ENCODE measurements at places on chromosomes 7 and 10. TPM values are rescaled to one million over a fixed set of nuclear protein-coding genes. Genes with fewer than 3 reads are reported as not detected.

VIPR2 gene
- total RNA-seq, result 0.37 TPM

NEUROD6 gene
- not detected for total RNA-seq

NODAL gene
- total RNA-seq, result not detected

GRCh38 chr7:151945224-151945623 is 11.0 kb upstream of the GALNTL5 start:
- DNase-seq, result no peak

TUBAL3 gene
- total RNA-seq, result 39.6 TPM

STK31 gene
- total RNA-seq, result 0.77 TPM

DNA sequence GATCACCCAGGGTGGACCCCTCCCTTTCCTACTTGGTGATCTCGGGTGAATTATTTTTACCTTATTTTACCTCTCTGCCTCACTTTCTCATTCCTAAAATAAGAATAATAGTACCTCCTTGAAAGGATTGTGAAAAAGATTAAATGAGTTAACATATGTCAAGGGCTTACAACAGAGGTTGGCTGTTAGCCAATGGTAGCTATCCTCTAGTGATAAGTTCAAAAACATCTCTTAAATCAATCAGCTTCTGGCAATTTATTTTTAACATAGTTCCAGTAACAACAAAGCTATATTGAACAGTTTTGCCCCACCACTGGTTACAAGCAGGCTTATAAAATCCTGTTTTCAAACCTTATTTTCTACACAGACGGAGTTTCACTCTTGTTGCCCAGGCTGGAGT is 45.4 kb downstream of the TMEM168 start:
- no peak for DNase-seq

DNA sequence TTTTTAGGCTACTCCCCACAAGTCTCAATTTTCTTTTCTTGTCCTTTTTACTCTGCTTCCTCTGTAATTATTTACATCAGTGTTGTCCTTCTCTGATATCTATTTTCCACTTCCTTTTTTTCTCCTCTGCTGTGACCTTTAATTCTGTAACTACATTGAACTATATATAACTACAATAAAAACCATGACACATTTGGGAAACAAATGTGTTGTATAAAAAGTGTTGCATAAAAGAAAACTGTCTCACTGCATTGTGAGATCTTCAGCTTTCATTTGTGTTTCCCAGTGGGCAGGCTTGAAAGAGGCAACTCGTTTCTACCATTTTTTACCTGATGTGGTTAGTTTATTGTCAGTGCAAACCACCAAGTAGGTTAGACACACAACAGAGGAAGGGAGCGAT is 483.9 kb upstream of the NRP1 start:
- DNase-seq, result no peak

GRCh38 chr10:7084280-7085005 is 326.4 kb downstream of the SFMBT2 start:
- DNase-seq, result no peak

RAB19 gene
- total RNA-seq, result 18.8 TPM

MMD2 gene
- total RNA-seq, result not detected

DNA sequence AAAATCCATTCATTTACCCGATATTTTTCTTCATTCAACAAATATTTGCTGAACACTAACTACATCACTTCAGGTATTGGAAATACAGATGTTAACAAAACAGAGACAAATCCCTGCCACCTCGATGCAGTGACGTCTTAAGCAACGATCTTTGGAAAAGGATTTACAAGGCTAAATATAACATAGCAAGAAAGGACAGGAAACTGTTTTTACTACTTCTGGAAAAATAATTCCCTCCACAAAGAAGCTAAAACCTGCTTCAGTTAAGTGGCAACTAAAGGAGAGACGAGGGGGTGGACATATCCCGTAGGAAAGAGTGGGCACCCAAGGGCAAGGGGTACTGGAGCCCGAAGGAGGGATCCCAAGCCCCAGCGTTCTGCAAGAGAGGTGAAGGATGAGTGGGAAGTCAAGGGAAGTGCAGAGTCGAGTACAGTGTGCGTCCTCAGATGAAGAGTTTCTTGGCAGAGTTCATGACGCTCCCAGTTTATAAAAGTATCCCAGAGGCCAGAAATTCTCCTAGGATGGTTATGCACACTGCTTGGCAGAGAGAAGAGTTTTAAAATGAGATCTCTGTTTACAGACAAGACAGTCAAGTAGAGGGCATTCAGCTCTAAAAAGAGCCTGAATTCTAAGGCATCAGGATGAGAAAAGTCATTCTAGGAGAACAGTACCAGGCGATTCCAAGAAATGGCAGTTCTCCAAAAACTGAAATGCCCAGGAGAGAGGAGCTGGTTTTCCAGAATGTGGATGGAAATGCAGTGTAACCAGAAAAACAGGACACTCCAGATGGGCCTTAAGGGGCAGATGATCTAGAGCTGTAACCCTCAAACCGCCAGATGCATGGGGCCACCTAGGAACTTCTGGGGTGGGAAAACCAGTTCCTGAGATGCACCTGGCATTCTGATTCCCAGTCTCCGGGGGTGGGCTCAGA is 97.3 kb downstream of the GRB10 start:
- no peak for DNase-seq

- DNase-seq, result peak; percentile 45
These were observed 302.2 kb downstream of the CCDC3 start for GRCh38 chr10:12699258-12699700.

DNA sequence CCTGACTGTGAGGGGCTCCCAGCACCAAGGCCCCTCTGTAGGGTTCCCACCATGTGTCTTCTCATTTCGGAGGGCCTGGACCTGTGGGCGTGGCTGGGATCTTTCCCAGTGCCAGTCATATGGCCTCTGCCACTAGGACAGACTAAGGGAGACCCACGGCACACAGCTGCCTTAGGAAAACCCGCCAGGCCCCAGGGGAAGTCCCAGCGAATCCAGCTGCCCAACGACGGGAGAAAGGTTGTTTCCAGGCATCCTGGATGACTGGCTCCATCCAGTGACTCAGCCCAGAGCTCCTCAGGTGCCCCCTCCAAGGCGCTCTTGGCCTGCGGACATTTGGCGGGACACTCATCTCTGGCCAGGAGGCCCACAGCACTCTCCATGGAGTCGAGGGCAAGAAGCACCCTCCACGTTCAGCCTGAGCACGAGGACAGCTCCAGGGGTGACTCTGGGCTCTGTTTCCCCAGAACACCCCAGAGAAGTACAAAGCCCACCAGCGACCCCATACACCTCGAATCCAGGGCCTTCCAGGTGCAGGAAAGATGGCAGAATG is 39.9 kb downstream of the PWWP2B start:
- no peak for DNase-seq

DNA sequence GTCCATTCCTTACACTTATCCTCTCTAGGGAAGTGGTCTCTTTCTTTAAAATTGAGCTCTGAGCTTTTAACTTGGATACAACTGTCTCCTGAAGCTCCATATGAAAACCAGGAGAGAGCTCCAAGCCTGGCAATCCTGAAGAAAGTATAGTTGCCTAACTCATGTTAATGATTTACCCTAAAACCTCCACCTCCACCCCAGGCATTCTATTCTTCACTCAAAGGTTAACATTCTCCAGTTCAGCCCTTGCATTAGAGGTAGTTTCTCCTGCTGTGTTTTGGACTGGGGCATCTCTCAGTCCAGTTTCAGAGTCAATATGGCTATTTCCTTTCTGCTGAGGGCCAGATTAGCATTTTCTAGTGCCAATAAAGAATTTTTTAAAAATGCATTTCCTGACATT is 195.5 kb downstream of the SLC25A13 start:
- no peak for DNase-seq

DNA sequence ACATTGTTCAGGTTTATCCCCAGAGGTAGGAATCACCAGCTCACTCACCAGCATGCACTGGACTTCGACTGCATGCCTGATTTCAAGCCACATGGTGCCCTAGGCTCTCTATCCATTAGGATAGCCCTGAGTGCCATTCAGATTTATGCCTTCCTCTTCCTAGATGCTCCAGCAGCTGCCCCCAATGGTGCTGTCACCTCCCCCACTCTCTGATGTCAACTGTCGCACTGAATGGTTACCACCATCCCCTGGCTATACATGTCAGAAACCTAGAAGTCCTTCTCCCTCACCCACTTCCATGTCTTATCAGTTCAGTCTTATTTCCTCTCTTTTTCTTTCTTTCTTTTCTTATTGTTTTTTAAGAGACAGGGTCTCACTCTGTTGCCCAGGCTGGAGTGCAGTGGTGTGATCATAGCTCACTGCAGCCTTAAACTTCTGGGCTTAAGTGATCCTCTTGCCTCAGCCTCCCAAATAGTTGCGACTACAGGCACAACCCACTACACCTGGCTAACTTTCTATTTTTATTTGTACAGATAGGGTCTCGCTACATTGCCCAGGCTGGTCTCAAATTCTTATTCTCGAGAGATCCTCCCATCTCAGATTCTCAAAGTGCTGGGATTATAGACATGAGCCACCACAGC is 2.9 kb downstream of the SFXN4 start:
- no peak for DNase-seq

ADAP1 gene
- 107 TPM for total RNA-seq

DNA sequence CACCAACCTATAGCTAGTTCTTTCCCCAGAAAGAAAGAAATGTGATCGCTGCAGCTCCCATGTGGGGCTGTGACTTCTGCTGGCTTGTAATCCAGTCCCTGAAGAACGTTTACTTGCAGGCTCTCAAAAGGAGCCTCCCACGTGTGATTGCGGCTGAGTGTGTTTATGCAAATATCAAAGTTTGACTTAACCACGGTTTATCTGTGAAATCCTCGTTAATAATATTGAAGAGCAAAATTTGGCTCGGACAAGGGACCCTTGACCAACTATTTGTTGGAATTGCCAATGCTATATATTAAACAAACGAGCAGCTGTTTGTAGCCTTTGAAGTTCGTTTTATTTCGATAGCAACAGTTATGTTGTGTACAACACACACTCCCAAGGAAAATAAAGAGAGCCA is 470.1 kb upstream of the NRP1 start:
- DNase-seq, result no peak

C10orf95 gene
- 4.8 TPM for total RNA-seq

DNA sequence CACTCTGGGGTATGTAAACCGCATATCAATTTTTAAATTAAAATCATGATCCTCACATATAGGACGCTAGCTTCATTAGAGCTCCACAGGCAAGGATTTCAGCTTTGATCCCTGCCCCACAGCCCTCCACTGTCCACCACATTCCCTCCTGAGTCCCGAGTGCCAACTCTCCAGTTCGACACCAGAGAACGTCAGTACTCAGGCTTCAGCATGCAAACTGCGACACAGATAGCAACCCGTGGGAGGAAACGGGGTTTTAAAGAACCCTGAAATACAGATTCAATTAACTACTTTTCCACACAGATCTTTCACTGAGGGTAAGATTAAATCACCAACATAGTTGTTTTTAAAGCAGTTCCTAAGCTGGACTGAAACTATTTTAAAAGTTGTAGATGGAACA is 26.1 kb downstream of the RAPGEF5 start:
- DNase-seq, result no peak

MRC1 gene
- total RNA-seq, result 9.2 TPM

DNA sequence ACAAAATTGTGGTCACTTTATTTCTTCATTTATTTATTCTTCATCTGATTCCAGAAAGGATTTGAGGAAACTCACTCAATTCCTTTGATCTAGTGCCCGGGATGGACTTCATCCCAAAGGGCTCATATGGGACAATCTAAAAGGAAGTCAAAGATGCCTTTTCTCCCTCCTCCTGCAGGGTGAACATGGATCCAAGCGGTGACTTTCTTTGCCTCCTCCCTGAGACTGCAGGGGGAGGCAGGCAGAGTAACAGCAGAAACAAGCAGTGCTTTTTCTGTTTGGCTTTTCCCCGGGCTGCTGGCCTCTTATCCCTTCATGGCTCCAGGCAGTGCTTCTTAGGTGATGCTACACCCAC is 10.0 kb upstream of the DNMBP start:
- no peak for DNase-seq

GRCh38 chr10:27889518-27889917 is 109.4 kb downstream of the ODAD2 start:
- no peak for DNase-seq

VGF gene
- total RNA-seq, result 3.1 TPM

DNA sequence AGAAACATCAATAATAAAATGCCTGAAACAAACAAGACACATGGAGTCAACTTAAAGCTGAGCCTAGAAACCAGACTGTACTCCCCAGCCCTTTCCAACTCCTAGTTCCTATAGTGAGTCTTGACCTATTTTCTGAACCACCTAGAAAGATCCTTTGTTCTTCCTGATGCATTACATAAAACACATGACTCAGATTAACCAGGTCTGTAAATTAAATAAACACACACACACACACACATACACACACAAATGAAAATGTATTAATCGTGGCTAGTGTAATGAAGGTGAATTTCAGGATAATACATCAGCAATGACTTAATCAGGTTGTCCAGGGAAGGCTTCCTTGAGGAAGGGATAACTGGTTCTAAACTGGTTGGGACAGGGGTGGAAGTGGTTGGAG is 104.7 kb downstream of the ST8SIA6 start:
- DNase-seq, result no peak

DNA sequence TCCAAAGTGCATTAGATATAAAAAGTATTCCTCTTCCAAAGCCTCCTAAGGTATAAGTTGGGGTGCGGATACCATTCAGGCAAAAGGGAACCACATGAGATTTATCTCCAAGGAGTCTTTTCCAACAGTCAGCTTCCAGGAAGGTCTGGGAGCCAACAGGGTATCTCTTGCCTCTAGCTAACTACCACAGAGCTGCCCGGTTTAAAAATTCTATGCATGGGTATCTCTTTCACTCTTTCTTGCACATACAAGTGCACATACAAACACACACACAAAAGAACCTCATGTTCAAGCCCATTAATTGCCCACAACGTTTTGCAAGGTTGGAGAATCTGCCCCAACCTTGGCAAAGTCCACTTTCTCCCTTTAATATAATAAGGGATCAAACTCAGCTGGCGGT is 80.7 kb downstream of the CDK6 start:
- no peak for DNase-seq

DNA sequence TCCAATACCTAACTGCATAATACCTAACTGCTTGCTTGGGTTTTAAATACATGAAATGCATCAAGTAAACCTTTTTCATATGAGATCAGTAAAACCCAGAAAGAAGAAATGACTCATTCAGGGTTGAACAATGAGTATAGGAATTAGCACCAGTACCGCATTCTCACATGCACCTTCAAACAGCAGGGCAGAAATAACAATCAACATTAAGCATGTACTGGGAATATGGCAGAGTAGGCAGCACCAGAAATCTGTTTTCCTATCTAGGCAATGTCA is 850.3 kb upstream of the SORCS1 start:
- no peak for DNase-seq

Measured in colonic mucosa (tissue), 4 donors.